Fibroblast of pulmonary artery (primary cell): ENCODE measurements at places on chromosomes 1 and 21.
A peak's percentile ranks its signal among the peaks of the same experiment; 100 is the strongest.

DNA sequence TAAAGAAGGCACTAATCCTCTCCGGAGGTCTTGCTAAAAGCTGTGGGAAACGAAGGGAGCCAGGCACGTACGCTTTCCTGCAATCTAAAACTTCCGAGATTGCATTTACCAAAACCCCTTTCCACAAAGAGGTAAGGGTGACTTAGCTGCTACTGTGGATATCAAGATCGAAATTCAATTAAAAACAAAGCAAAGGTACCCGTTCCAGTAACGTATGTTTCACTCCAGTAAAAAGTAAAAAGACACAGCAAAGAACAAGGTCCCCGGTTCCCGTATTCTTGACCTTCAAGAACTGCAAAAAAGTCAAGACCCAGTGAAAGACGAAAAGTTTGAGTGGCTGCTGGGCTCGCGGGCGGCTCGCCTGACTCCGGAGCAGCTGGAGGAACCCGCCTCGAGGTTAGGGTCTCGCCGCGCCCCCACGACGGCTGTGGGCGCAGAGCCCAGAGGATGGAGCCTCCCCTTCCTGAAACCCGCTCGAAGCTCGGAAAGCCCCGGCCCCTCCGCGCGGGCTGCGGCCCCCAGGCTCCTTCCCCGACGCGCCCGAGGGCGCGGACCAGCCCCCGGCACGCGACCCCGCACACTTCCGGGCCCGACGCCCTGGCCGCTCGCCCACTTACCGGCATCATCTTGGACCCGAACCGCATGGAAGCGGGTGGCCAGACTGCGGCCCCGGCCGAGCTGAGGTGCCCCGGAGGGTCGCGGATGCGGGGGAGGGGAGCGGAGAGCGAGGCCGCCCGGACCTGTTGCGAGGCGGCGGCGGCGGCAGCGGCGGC lies 524 bp downstream of the TP53BP2 start:
- peak; percentile 75 for DNase-seq

GRCh38 chr1:41358131-41359021 lies 2.9 kb upstream of the FOXO6 start:
- no peak for DNase-seq

DNA sequence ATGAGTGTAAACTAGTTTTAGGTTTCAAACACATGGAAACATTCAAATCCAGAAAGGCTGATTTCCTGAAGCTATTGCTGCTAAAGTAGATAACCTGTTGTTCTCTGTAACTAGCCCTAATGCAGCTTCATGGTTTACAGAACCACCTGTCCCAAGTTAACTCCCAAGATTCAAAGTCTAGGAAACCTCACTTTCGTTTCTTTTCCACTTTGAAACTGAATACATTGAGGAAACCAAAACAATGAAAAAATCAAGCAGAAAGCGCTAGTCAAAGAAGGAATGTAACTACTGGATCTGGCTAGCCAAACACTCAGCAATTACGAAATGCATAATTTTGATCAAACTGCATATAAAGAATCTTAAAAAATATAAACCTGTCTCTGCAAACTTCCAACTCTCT lies 17.8 kb downstream of the SLC16A1 start:
- DNase-seq, result peak; percentile 30

GRCh38 chr1:59081795-59082194 lies 215.1 kb upstream of the FGGY start:
- no peak for DNase-seq
